Brain (organoid and tissue), 16 donors: ENCODE measurements at places on chromosomes 3 and 15.
A peak's percentile ranks its signal among the peaks of the same experiment; 100 is the strongest.

GRCh38 chr15:63172376-63172775 lies 15.1 kb upstream of the RPS27L start:
- no peak for DNase-seq

DNA sequence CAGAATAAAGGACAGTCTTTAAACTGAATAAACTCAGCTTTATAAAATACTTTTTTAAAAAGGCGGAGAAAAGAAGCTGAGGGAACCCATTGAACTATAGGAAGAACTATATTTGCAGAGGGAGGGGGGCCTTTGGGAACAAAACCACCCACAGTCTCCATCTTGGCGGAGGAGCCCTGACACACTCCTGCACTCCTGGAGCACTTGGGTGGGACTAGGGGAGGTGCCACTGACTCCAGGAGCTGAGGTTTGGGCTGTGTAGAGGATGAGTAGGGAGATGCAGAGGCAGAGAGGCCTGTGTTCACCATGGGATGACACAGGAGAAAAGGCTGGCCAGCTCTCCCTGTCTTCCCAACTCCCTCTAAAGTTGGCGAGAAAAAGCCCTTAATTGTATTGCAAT lies 35.8 kb downstream of the IFT122 start:
- no peak for DNase-seq

DNA sequence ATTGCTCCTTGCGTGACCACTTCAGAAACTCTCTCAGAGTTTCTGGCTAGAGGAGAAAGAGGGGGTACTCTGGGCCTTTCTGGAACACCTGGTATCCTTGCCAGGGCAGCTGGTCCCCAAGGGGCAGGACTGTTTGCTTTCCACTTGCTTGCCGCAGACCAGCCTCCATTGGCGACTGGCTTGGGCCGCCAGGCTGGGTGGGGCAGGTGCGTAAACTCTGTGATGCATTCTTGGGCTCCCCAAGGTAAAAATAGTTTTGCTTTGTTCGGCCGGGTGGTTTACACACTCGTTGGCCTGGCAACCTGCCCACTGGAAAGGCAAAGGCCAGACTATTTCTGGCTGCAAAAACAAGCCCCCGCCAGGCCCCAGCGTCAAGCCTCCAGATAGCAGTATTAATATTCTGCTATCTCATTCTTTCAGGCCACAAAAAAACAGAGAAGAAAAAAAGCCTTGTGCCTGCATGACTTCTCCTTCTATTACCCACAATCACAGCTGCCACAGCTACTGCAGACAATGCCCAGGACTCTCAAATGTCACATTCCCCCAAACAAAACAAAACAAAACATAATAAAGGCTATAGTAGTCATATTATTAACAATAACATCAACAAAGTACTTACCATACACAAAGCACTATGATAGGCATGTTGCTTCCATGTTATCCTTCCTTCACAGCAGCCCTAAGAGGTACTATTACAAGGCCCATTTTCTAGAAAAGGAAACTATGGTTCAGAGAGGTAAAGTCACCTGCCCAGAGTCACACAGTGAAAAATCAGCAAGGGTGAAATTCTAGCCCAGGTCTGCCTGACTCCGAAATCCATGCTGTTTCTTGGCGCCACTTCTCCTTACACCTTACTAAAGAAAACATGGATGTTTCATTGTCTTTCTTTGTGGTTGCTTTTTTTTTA lies 14.0 kb upstream of the SSUH2 start:
- no peak for DNase-seq

- no peak for DNase-seq
These were observed 26.2 kb upstream of the C3orf38 start for GRCh38 chr3:88123526-88123925.

DNA sequence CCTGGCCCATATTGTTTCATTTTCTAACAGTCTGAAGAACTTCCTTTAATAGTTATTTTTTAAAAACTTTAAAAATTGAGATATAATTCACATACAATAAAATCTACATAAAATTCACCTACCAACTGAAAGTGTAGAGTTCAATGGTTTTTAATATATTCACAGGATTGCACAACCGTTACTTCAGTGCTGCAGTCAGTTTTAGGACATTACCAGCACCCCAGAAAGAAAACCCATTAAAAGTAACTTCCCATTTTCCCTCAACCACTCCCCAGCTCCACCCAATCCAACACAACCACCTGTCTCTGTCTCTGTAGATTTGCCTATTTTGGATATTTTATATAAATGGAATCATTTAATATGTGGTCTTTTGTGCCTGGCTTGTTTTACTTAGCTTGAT lies 29.6 kb downstream of the MGA start:
- no peak for DNase-seq

GRCh38 chr3:55405436-55405835 lies 81.7 kb downstream of the WNT5A start:
- no peak for DNase-seq

GRCh38 chr3:48428572-48429316 lies 1.1 kb downstream of the PLXNB1 start:
- DNase-seq, result peak; percentile 82

GRCh38 chr15:99683000-99683670 lies 50.1 kb downstream of the LYSMD4 start:
- no peak for DNase-seq

GRCh38 chr3:36900474-36901443 lies 44.1 kb downstream of the TRANK1 start:
- DNase-seq, result no peak

GRCh38 chr3:100170486-100170885 lies 56.2 kb upstream of the FILIP1L start:
- DNase-seq, result no peak

DNA sequence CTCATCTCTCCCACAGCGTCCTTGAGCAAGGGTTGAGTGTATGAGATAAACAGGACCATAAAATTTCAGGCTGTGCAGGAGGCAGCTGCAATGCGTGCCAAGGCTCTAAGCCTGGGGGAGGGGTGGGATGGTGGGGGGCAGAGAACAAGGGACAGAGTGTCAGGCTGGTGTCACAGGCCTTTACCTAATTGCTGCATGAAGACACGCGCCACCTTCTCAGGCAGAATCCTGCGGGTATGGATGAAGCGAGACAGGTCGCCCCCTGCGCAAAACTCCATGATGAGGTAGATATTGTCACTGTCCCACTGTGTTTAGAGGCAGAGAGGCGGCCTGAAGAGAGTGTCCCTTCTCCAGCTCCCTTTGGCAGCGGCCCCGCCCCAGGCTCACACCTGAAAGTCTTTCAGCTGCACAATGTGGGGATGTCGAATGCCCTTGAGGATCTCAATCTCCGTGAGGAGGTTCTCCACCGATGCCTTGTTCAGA lies 1.0 kb downstream of the ULK3 start:
- no peak for DNase-seq
